ENCODE measurements at places on chromosomes 6 and 20.

GRCh38 chr6:157962601-157963302, 18.9 kb upstream of the SYNJ2 start:
- DNase-seq: no peak

DNA sequence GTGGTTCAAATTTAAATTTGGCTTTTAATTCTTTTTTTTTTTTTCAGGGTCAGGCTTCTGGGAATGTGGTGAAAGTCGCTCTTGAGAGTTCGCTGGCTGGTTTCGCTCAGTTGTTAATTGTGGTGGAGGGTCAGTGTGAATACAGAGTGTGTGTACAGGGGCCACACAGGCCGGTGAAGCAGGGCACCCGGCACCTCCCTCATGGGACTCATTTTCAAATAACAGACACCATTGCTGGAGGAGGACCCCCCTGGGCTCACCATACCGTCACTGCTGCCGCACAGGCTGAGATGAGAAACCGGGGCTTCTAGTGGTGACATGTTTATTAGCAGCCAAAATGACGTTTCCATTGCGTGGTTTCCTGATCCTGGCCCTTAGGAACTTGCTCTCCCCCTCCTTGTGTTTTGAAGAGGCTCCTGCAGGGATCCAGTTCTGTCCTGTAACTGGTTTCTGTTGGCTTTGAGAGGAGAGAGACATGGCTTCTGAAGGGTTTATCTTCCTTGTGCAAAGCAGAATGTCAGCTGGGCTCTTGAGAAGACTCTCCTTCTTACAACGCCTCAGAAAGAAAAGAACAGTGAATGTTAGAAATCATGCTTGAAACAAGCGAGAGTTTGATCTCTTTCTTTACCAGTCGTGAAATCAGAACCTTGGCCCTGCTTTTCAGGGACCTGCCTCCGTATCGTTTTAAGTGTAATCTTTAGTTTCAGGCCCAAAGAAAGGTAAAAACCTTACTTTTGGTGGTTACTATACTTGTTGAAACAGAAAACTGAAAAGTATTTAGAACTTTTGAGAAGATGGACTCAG, 37.8 kb downstream of the DUSP22 start:
- DNase-seq: no peak

GRCh38 chr6:142861711-142862110, 83.3 kb downstream of the HIVEP2 start:
- DNase-seq: no peak

DNA sequence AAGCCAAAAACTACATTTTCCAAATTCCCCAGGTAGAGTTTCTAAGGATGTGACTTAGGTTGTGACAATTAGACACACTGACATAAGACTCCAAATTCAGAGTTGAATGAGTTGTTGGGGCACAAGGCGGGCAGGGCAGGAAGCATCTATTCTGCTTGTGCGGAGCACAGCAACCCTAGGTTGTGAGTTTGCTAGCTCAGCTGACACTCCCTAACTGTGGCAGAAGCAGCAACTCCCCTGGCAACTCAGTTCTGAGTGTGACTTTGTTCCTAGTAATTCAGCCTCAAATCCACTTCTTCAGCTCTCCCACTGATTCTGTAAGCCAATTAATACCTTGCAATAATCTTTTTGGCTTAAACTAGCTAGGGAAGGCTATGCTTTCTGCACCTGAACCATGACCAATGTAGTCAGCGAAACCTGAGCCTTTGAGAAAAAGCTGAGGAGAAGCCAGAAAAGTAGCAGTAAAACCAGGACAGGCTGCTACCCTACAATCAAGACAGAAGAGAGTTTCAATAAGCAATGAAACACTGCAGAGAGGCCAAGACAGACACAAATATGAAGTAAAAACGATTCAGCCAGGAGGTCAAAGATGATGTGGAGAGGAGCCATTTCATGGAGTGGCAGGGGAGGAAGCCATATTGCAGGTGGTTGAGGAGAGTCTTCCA, 30.0 kb upstream of the PAQR8 start:
- no peak for DNase-seq

GRCh38 chr6:138428944-138429598, 25.0 kb downstream of the HEBP2 start:
- DNase-seq: no peak

GRCh38 chr6:50637267-50637666, 76.1 kb upstream of the TFAP2D start:
- no peak for DNase-seq

DNA sequence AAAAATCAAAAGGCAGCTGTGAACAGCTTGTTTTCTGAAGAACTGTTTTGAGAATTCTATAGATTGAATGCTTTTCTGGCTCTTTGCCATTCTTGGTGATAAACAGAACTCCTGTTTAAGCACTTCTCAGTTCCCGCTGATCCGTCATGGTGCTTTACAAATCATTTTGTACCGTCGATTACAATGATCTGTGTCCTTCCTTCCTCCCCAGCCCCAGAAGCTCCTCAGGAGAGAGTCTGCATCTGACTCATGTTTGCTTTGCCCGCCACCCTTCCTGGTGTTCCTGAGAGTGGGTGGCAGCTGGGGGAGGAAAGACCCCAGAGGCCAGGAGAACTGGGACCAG, 538.6 kb upstream of the MARCKS start:
- no peak for DNase-seq

DNA sequence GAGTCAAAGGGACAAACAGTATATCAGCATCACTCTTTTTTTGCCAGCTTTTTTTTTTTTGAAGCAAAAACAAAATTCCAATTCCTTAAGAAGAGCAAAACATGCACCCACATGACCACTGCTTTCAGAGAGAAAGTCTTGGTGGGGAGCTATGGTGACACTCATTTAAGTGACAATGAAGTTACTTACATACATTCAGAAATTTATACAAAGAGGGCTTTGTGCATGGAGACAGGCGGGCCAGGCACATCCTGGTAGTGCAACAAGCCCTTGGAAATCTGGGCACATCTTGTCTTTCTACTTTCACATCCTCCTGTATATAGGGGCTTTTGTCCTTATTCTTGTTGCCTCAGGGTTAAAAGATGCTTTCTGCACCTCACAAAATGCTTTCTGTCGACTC, 55.9 kb downstream of the IL22RA2 start:
- DNase-seq: no peak

- DNase-seq: peak; percentile 60
Measured at GRCh38 chr6:92810913-92811312, 608.4 kb downstream of the EPHA7 start.
